NB4 (cell line): ENCODE measurements at places on chromosomes 5 and 9.

- no peak for DNase-seq
Observed at GRCh38 chr9:16308645-16309044, 561.8 kb downstream of the BNC2 start.

DNA sequence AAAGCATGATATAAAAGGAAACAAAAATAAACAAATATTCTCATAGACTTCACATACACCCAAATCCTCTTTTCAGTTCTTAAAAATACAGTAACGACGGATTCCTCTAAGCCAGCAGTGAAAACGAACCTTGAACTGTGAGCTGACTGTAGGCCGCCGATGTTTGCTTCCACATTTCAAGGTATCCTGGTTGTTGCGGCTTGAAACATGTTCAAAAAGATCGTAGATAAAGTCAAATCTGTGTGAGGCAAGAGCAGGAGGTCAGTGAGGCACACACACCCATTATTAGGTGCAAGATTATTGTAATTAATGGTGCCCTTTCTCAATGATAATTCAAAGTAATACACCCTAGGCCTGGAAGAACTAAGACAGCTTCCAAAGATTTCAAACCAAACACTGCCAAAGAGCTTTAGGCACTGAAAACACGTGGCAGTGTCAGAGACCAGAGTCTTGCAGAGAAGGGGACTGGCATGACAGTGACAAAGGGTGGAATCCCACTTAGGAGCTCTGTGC is 141.2 kb upstream of the RETREG1 start:
- DNase-seq, result no peak

DNA sequence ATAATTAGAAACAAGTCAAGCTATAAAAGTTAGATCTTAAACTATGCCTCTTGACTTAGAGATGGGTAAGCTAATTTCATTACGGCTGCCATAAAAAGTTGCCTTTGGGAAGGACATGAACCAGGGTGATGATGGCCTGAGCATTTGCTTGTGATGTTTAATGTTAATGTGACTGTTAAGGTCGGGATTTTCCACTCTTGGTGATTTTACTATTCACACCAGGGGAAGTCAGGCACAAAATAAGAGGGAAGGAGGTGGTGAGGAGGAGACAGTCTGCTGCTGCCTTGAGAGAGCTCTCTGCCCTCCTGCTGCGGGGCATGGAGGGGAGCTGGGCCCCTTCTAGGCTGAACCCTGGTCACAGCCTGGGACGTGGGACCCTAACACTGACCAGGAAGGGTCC is 34.4 kb downstream of the AHRR start:
- DNase-seq, result no peak

DNA sequence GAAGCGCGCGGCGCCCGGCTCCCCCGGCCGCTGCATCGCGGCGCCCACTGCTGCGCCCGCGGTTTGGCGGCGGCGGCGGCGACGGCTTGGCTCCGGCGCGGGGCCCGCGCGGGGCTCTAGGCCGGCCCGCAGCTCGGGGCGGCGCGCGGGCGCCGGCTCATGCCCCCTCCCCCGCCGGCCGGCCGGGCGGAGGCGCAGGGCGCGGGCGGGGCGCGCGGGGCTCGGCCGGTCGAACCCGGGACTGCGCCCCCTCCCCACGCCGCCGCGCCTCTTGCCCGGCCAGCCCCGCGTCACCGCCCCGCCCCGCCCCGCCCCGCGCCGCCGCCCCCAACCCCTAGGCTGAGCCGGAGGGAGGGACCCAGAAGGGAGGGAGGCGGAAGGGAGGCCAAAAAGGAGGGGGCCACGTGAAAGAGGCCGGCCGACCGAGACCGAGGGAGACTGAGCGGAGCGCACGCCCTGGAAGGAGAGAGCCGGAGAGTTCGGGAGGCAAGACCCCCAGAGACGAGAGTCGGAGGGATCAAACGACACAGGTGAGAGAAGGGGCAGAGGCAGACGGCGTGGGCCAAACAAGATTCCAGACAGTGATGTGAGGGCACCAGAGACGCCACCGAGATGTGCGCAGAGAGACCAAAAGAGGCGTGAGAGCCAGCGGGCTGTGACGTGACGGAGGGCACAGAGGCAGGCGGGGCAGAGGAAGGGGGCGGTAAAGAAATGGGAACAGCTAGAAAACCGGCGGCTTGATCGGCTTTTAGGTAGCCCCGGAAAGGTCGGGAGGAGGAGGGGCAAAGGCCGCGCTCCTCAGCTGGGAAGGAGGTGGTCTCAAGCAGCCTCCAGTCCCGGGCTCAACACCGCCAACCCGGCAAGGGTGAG is at the start of gene BARX1:
BARX1 (minus strand) TSS at position 245 of the 870 bp plus-strand sequence; CDS start at position 36, 209 bp downstream.
- no peak for DNase-seq

DNA sequence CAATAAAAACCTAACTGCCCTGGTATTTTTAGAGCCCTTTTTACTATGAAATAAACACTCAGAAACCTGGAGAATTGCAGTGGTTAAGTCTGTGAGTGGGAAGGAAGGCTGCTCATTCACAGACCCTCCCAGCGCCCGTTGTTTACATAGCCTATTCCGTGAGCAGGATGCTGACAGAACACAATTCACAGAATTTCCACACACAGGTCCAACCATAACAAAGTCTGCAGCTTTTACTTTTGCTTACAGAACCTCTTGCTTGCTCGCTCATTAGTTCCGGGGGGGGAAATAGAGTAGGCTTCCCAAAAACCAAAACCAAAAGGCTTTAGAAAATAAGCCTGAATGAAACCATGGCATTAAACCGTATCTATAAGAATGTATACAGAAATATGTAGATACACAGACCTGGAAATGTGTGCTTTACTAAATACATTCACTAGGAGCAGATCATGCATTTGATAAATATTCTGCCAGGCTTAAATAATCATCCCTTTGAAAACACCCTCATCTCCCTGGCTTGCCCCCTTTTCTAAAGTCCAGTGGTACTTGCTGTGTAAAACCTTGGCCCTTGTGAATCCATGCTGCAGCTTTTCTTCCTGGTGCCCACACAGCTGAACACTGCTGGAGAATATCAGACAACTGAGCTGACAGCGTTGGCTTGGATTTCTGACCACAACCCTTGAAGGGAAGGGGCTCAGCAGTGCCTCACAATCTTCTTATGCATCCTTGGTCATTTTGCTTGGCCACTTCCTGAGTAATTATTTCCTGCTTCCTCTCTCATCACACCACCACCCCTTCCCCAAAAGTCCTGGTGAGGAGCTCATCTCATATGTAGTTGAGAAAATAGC is 128.0 kb downstream of the FANCC start:
- DNase-seq, result peak; percentile 44

DNA sequence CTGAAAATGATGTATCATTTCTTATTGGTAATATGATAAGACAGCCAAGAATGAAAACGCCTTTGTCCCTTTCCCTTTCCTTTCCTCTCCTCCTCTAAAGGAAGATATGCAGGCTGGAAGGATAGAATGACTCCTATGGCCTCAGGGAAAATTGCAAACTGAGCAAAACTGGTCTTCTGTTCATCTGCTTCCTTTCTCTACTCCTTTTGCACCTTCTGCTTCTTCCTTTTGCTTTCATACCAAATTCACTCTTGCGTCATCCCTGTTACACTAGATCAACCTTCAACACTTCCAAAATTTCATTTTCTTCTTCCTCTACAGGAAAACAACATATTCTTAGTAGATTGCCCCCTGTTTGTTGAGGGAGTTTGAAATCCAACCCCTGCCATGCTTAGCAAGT is 234.1 kb downstream of the ADAMTS6 start:
- DNase-seq, result no peak

DNA sequence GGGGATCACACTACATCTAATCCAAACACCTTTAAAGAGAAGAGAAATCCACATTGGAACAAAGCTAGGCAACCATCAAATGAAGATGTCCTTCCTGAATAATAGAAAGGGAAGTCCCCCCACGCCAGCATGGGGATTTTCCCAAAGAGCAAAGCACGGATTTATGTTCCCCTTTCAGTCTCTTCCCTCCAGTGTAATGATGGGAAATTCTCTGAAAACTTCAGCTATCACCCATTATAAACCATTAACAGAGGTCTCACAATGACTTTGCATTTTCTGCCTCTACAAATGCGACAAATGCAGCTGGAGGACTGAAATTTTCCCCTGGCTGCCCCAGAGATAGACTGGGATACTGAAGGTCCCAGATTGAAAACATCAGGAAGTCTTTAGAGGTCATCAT is 368.7 kb downstream of the EFNA5 start:
- no peak for DNase-seq

- peak; percentile 41 for DNase-seq
Observed at GRCh38 chr9:134627417-134628353, 13.9 kb upstream of the COL5A1 start.

GRCh38 chr9:78297672-78297961 is 692 bp downstream of the PSAT1 start:
- DNase-seq, result no peak
